ENCODE measurements at places on chromosomes 5 and 9.
A peak's percentile ranks its signal among the peaks of the same experiment; 100 is the strongest.

- no peak for ATAC-seq
These were observed 83.7 kb downstream of the C5orf15 start for GRCh38 chr5:133884569-133885311.

DNA sequence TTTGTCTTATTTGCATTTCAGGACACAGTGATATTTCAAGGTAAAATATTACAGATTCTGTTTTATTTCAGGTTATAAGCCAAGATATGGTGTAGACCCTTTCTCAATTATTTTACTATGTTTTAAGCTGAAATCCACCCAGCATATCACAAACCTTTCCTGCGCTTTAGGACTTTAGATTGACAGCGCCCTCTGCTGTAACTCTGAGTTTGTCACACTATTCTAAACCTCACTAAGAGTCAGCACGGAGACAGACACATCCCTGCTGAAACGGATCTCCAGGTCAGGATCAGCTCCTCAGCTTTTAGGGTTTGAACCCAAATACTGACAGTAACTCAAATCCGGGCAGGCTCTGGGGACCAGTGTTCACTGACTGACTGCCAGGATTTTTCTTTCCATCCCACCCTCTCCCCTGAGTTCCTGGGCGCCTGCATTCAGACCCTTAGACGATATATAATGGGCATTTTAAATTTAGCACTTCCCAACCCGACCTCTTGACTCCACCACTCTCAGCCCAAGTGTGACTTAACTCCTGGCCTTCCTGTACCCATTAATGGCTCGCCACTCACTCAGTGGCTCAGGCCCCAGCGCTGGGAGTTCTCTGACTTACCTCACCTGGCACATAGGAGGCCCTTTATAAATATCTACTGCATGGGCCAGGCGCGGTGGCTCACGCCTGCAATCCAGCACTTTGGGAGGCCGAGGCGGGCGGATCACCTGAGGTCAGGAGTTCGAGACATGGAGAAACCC lies 33.5 kb downstream of the TLX3 start:
- peak; percentile 99 for ATAC-seq

GRCh38 chr5:308672-309271 lies 12.7 kb upstream of the AHRR start:
- ATAC-seq: no peak

GRCh38 chr5:9467199-9468059 lies 78.4 kb downstream of the SEMA5A start:
- peak; percentile 60 for ATAC-seq

DNA sequence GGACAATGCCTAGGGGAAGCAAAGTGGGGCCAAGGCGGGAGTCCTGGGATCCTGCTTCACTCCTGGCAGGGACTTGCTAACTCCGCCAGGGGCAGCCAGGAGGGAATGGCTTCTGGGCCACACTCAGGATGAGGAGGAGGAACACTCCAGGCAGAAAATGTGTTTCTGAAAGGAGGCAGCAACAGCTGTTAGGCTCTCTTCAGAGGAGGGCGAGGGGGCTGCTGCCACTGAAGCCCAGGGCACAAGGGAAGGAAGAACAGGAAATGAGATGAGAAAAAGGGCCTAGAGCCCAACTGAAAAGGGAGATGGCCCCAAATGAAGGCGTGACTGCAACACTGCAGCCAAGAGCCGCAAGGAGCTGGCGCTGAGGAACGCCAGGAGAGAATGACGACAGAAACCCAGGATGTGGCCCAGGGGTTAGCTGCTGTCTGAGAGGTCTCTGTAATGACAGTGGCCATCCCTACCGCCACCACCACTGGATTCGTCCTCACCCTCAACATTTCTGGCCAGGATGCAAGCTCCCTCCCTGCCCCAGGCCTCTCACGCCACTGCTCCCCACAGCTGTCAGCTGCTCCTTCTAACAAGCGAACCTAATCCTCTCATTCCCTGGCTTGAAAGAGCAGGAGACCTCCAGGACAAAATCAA lies 15.8 kb downstream of the PSMB7 start:
- no peak for ATAC-seq

- ATAC-seq: no peak
These were observed 11.9 kb upstream of the GARNL3 start for GRCh38 chr9:127252410-127253318.

GRCh38 chr9:75889977-75890471 lies 449 bp upstream of the PCSK5 start:
- ATAC-seq: peak; percentile 72

- ATAC-seq: peak; percentile 60
These were observed 9.2 kb upstream of the TAF1L start for GRCh38 chr9:32644698-32645097.

- ATAC-seq: no peak
These were observed 29.1 kb upstream of the TOMM5 start for GRCh38 chr9:37621273-37622121.

- no peak for ATAC-seq
These were observed 299.1 kb upstream of the PANK3 start for GRCh38 chr5:168878135-168878745.

DNA sequence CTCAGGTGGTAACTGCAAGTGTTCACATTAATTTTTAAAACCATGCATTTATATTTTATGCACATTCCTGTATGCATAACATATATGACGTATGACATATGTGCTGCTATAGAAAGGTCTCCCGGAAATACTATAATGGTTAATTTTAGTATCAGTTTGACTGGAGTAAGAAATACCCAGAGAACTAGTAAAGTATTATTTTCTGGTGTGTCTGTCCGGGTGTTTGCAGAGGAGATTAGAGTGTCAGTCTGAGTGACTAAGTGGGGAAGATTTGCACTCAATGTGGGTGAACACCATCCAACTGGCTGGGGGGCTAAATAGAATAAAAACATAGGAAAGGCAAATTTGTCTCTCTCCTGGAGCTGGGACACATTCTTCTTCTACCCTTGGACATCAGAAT lies 26.9 kb downstream of the UIMC1 start:
- ATAC-seq: no peak

DNA sequence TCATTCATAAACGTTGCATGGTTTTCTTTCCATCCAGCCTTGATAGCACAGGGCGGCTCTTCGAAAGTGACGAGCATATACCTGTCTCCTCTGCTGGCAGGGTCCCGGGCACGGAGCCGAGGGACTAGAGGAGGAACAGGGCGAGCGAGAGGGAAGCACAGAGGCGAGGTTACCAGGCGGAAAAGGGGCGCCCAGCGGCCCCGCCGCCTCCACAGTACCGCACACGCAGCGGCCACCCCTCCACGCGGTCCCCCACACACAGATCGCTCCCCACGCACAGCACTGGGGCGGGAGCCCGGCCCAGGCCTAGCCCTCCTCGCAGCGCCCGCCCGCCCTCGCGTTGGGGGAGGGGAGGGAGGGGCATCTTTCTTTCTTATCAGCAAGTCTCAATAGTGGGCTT lies 296.6 kb upstream of the DAB2 start:
- ATAC-seq: no peak

DNA sequence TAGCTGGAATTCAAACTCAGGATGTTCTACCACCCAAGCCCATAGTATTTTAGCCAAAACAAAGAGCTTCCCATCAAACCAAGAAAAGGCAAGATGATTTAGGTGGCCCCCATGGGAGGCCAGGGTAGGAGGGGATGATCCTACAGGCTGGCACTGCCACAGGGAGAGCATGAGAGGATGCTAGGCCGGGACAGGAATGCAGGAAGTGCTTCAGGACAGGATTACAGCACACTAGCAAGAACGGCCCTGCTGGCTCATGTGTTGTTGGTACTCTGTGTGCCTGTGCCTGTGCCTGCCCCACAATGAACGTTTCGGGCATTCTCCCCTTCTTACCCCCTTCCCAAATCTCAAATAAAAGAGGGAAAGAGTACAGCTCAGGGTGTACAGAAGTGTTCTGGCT lies 110.7 kb upstream of the TRIM32 start:
- ATAC-seq: no peak

GRCh38 chr5:96031180-96031579 lies 69.5 kb upstream of the ELL2 start:
- no peak for ATAC-seq

DNA sequence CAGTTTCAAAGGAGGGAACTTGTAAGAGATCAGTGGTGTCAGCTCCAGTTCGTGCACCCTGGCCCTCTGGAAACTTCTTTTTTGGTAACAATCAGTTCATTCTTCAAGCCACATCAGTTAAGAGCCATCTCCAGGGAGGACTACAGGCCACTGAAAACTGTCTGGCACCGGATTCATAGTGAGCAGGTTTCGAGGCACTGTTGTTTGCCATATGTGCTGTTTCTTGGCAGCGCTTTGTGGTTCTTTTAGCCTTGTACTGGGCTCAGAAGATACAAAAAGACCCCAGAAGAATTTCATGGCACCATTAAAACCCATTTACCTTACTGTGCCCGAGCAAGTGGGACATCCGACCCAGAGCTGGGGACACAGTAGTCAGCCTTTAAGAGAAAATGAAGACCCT lies 68.5 kb downstream of the OTULIN start:
- ATAC-seq: no peak

GRCh38 chr5:95798048-95798447 lies 24.5 kb downstream of the GLRX start:
- no peak for ATAC-seq

DNA sequence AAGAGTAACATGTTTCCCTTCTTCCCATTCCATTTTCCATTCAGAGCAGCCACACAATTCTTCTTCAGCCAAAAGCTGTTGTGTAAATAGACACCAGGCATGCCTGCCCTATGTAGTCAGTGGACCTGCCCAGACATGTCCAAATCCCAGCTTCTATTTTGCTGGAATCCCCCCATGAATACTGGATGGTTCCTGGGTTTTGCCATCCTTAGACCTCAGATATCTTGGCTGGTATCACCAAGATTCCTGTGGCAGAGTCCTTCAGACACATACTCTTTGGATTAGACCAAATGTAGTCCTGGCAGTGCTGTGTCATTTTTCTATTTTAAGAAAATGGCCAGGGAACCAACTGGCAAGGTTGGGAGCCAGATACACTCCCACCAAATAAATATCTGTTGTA lies 10.3 kb downstream of the FST start:
- ATAC-seq: peak; percentile 87

GRCh38 chr9:74120061-74120460 lies 377.1 kb upstream of the RORB start:
- no peak for ATAC-seq

DNA sequence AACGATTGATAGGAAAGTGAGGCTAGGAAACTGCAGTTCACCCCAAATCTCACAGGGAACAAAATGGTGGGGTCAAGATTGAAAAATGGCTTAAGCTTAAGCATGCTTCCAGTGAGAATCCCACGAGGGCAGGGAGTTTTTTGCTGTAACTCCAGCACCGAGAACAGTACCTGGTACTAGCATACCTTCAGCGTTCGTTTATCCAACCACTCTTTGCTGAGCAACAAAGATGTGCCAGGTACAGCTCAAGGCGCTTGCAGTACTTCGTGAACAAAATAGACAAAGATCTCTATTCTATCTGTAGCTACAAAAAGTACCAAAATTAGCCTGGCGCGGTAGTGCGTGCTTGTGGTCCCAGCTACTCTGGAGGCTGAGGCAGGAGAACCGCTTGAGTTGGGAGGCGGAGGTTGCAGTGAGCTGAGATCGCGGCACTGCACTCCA lies 778 bp upstream of the PPP6C start:
- peak; percentile 6 for ATAC-seq

- ATAC-seq: no peak
These were observed 2.6 kb upstream of the SMIM23 start for GRCh38 chr5:171783051-171783450.

Data from SK-N-SH treated with all-trans-retinoic acid at 6 μM for 48 hours (cell line).